GM04503 (cell line): ENCODE measurements at places on chromosomes 4 and X.

DNA sequence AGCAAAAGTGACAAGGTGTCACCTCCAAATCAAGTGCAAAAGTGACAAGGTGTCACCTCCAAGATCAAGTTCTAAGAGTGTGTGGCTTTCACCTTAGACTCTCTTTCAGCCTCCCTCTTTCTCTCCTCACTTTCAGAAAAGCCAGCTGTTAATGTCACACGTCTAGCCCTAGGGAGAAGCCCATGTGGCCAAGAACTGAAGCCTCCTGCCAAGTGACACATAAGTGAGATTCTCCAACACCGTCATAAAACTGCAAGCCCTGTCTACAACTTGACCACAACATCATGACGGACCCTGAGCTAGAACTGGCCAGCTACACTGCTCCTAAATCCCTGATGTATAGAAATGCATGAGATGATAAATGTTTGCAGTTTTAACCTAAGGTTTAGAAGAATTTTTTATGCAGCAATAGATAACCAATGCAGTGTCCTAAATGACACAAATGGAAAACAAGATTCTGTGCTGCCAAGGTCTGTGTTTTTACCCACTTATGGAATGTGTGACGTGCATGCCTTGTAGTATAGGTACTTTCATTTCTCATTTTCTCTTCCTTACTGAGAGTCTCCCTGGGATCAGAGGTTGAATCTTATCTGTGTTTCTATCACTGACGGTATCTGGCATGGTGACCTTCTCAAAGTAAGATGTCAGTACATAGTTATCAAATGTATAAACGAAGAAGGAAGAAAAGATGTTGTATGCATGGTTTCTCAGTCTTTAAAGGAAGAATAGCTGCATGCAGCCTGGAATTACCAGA, 25.0 kb downstream of the NLGN4X start:
- no peak for DNase-seq

- no peak for DNase-seq
Observed at GRCh38 chrX:142831961-142832530, 193.7 kb upstream of the SPANXN4 start.

- DNase-seq: no peak
Observed at GRCh38 chr4:41561244-41561643, 23.3 kb downstream of the LIMCH1 start.

- DNase-seq: no peak
Observed at GRCh38 chrX:5823903-5824302, 404.8 kb downstream of the NLGN4X start.

DNA sequence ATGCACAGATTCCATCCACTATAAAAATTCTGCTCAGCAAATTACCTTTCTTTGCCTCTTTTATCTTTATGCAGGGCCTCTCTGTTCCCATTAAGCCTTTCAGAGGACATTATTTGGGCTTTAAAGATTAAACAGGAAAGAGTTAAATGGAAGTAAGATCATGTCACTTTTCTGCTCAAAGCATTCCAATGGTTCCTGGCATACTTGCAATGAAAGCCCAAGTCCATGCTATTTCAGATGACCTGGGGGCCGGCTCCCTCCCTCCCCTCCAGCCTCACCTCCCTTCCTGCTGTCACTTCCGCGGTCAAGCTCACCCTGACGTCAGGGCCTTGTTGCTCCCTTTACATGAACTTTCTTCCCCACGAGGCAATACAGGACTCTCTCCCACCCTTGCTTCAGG, 125.5 kb downstream of the C4orf51 start:
- DNase-seq: no peak
